ENCODE measurements at places on chromosomes 2 and 18.

- peaks cover 72% of the 10 kb centered on the region for H3K27me3 ChIP-seq
- DNase-seq = no peak
- H3K27ac ChIP-seq = no peak overlapping the region
- H3K36me3 ChIP-seq = no peaks in the 10 kb centered on the region
Observed at GRCh38 chr2:236338495-236339184, 74.4 kb upstream of the ASB18 start.

GRCh38 chr2:231680992-231681852, 27.1 kb upstream of the PTMA start:
- H3K4me3 ChIP-seq = peak overlapping the region; percentile 80
- H3K4me1 ChIP-seq = peaks cover 4% of the 10 kb centered on the region
- peaks cover 3% of the 10 kb centered on the region for H3K36me3 ChIP-seq
- no peak overlapping the region for H3K27ac ChIP-seq

- DNase-seq = peak; percentile 70
- peaks cover 9% of the 10 kb centered on the region for H3K36me3 ChIP-seq
- peak within 1 kb of the TSS; percentile 79 for H3K27ac ChIP-seq
- peak within 1 kb of the TSS; percentile 76 for H3K4me3 ChIP-seq
Observed at GRCh38 chr2:236569573-236569973, at the start of gene ACKR3. ACKR3 (plus strand) TSS chr2:236569825; CDS start chr2:236580466, 10,641 bp downstream.

DNA sequence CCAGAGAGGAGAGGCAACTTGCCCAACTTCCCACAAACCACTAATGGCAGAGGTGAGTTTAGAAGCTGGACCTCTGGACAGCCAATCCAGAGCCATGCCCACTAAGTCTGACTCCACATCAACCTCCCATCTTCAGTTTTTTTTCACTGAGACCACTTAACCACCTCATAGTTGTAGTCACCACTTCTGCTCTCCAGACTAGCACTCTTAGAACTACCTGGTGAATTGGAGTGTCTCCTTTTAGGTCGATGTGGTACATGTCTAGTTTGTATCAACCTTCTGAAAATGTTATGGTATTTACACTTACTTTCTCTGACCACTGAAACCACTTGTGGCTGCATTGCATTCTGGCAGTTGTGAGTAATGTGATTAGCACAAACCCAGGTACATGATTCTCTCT, 743.6 kb upstream of the FANCL start:
- no peak overlapping the region for H3K4me3 ChIP-seq
- no peaks in the 10 kb centered on the region for H3K4me1 ChIP-seq
- H3K36me3 ChIP-seq = no peaks in the 10 kb centered on the region
- no peak overlapping the region for H3K27ac ChIP-seq
- no peaks in the 10 kb centered on the region for H3K27me3 ChIP-seq

GRCh38 chr2:98118161-98118560, 31.2 kb downstream of the VWA3B start:
- H3K4me3 ChIP-seq = no peak overlapping the region
- peaks cover 36% of the 10 kb centered on the region for H3K27me3 ChIP-seq
- H3K27ac ChIP-seq = no peak overlapping the region
- no peak for DNase-seq

DNA sequence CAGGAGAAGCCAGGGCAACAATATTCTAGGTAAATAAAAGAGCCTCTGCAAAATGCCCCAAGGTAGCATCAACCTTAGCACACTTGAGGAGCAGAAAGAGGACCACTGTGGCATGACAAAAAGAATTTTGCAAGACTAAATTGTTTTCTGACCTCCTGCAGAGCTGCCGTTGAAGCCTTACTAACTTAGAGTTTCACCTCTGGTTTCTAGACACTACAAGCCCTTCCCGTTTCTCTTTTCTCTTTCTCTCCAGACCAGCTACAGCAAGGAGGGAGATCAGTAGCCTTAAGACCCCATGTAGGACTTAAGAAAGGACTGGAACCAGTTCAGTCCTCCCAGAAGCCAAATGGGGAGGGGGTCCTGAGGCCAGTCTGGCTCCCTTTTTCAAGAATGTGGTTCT, 73.3 kb upstream of the SP3 start:
- H3K36me3 ChIP-seq = peaks cover 5% of the 10 kb centered on the region
- peaks cover 9% of the 10 kb centered on the region for H3K27me3 ChIP-seq
- H3K4me1 ChIP-seq = peaks cover 8% of the 10 kb centered on the region

DNA sequence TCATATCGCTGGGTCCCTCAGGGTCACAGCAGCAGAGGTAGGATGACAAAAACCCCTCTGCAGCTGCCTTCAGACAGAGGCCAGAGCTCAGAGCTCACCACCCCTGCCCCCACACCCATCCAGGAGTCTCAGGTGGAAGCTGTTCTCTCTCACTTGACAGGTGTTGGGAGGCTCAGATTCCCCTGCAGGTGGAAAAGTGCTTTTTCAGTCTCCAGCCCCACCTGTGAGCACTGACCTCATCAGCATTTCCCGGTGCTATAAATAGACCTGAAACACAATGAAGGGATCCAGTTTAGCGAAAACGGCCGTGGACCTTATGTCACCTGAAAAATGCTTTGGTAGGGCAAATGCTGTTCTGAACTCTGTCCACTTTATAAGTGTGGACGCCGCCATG, 254.9 kb downstream of the NDUFA10 start:
- no peak overlapping the region for H3K4me3 ChIP-seq
- H3K4me1 ChIP-seq = no peaks in the 10 kb centered on the region
- H3K27me3 ChIP-seq = peaks cover 63% of the 10 kb centered on the region
- DNase-seq = no peak
- no peaks in the 10 kb centered on the region for H3K36me3 ChIP-seq

GRCh38 chr2:183253441-183254130, 129.3 kb downstream of the NUP35 start:
- H3K36me3 ChIP-seq = no peaks in the 10 kb centered on the region
- DNase-seq = no peak
- H3K27me3 ChIP-seq = no peaks in the 10 kb centered on the region
- no peak overlapping the region for H3K27ac ChIP-seq
- H3K4me3 ChIP-seq = no peak overlapping the region

- no peak overlapping the region for H3K4me3 ChIP-seq
- peaks cover 3% of the 10 kb centered on the region for H3K36me3 ChIP-seq
- no peak overlapping the region for H3K27ac ChIP-seq
- H3K4me1 ChIP-seq = no peaks in the 10 kb centered on the region
Observed at GRCh38 chr18:48656582-48656981, 117.8 kb downstream of the CTIF start.

DNA sequence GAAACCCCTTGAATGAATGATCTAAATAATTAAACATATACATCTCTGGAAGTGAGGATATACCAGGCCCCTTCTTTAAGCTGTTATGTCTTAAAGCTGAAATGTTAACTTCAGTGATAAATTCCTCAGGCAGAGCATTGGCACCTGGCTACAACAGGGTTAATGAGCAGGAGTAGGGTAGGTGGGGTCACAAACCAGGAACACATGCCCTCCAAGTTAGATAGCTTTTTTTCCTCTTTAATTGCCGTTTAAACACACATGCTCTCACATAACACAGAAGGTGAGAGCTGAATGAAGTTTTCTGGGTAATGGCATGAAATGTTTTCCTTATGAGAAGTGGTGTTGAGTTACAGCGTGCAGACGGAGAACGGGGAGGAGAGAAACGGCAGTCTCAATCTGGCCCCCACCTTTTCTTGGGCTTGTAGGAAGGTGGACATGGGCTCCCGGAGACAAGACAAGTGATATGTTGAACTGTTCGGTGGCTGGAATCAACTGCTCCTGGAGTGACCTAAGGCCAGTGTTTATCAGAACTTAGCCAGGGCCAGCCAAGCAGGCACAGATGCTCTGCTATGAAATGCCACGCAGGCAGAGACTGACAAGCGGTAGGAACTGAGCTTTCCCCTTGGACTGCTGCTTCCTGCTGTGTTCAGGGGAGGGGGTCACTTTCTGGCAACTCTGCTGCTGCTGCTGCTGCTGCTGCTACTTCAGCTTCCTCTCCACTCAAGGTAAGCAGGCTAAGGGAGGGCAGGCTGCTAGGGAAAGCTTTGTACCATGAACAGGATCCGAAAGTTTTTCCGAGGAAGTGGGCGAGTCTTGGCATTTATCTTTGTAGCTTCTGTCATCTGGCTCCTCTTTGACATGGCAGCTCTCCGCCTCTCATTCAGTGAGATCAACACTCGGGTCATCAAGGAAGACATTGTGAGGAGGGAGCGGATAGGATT, at the start of gene GALNT5:
Gene GALNT5 (plus strand): TSS at position 394 of the 941 bp plus-strand sequence. CDS start 378 bp downstream, at position 772.
- H3K27ac ChIP-seq = no peak within 1 kb of the TSS
- no peaks in the 10 kb centered on the region for H3K27me3 ChIP-seq
- no peaks in the 10 kb centered on the region for H3K36me3 ChIP-seq

DNA sequence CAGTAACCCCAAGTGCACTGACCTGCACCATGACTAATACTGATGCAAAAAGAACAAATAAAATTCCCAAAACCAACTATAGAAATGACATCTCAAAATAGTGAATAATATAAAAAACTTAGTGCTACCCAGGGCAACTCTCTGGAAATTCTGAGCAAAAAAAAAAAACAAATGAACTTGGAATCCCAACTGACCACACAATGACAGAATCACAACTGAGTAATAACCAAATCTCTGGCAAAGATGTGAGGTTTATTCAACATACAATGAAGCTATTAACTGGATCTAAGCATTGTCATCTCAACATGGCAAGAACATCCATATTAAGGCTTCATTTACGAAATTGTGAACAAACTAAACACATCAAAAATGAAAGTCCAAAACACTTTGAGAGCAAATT, 22.7 kb downstream of the EXOC6B start:
- peaks cover 4% of the 10 kb centered on the region for H3K4me1 ChIP-seq
- no peak for DNase-seq

DNA sequence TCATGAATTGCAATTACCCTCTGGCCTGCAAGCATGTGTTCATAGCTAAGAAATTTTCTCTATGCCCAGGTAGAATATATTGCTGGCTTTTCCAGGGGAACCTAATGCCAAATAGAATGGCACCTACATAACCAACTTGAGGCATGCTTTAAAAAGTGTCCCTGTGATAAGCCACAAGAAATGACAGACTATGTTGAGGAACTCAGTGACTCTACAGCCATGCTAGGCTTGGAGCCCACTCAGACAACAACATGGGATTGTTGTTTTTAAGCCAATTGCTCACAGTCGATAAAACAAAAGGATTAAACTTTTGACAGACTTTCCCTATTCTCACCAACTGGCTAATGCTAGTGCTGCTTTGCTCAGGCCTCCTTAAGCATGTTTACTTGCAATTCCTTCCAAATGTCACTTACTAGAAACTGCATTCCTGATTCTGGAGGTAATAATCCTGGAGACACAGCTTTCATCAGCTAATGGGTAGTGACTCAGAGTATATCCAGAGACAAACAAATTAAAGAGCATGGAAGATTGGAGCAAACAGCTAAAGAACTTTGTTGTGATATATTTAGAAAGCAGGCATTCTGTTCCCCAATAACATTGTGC, 249.0 kb downstream of the SLC8A1 start:
- H3K27ac ChIP-seq = no peak overlapping the region
- no peak overlapping the region for H3K4me3 ChIP-seq
- no peaks in the 10 kb centered on the region for H3K36me3 ChIP-seq
- no peaks in the 10 kb centered on the region for H3K27me3 ChIP-seq

- no peak for DNase-seq
- no peak overlapping the region for H3K4me3 ChIP-seq
- H3K36me3 ChIP-seq = no peaks in the 10 kb centered on the region
Observed at GRCh38 chr2:4219571-4219970, 516.2 kb downstream of the DCDC2C start.

DNA sequence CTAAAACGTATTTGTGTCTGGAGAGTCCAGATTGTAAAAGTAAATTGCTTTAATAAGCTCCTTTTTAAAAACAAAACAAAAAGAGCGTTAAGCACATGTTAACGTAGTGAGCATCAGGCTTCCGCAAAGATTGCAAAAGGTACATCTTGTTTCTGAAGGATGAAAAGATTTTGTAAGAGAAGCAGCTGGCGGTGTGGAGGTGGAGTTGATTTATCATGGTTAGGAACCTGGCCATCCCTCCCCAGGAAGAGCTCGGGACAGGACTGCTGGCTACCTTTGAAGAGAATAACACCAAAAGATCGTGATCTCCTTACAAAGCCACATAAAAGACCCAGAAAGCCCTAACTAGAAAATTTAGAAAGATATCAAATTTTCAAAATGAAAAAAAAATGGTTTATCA, 132.2 kb downstream of the DNER start:
- peaks cover 56% of the 10 kb centered on the region for H3K27me3 ChIP-seq
- no peak overlapping the region for H3K4me3 ChIP-seq
- no peak overlapping the region for H3K27ac ChIP-seq
- no peaks in the 10 kb centered on the region for H3K36me3 ChIP-seq

- peak overlapping the region; percentile 99 for H3K27ac ChIP-seq
- peak; percentile 38 for DNase-seq
Observed at GRCh38 chr2:8677646-8678592, 3.9 kb upstream of the ID2 start.

DNA sequence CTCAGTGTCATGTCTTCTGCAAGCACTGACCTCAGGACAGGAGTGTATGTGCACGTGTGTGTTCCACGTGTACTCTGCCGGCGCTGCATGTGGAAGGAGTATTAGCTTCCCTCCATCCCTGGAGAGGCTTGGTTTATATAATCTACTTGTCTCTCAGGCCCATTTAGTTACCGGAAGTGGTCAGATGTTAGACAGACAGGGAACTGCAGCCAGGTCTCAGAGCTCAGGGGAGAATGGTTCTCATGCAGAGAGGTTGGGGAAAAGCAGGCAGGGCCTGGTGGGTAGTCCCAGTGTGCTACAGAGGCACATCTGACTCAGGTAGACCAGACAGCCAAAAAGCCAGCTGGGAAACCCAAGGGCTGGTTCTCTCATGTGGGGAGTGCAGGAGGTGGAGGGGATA, 167.9 kb downstream of the CTIF start:
- H3K4me1 ChIP-seq = peaks cover 9% of the 10 kb centered on the region
- H3K27me3 ChIP-seq = peaks cover 5% of the 10 kb centered on the region
- no peak overlapping the region for H3K4me3 ChIP-seq
- no peaks in the 10 kb centered on the region for H3K36me3 ChIP-seq

GRCh38 chr2:218396688-218397462, 2.8 kb upstream of the CTDSP1 start:
- H3K27ac ChIP-seq = peak overlapping the region; percentile 95
- H3K36me3 ChIP-seq = peaks cover 48% of the 10 kb centered on the region
- no peaks in the 10 kb centered on the region for H3K27me3 ChIP-seq
- peaks cover 53% of the 10 kb centered on the region for H3K4me1 ChIP-seq
- peak overlapping the region; percentile 92 for H3K4me3 ChIP-seq

DNA sequence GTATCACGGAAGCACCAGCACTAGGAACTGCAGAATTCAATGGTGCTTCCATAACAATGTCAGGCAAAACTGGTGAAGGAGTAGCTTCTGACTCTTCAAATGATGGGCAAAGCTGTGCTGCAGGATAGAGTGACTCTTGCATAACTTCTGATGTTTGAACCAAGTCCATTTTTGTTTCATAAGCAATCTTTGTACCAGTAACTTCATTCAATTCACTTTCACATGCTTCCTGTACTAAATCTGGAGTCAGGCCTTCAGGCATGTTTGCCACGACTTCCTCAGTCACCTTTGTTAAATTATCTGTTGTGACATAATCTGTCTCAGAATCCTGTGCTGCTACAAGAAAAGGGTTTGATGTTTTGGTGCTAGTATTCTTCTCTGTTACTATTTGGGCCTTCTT, 24.0 kb downstream of the RTN4 start:
- H3K4me3 ChIP-seq = no peak overlapping the region
- no peaks in the 10 kb centered on the region for H3K27me3 ChIP-seq
- peaks cover 9% of the 10 kb centered on the region for H3K4me1 ChIP-seq
- no peaks in the 10 kb centered on the region for H3K36me3 ChIP-seq
- no peak for DNase-seq
